ENCODE measurements at places on chromosomes 12 and 14.

GRCh38 chr12:87807086-87807485 is 222.1 kb downstream of the C12orf50 start:
- no peak for DNase-seq

DNA sequence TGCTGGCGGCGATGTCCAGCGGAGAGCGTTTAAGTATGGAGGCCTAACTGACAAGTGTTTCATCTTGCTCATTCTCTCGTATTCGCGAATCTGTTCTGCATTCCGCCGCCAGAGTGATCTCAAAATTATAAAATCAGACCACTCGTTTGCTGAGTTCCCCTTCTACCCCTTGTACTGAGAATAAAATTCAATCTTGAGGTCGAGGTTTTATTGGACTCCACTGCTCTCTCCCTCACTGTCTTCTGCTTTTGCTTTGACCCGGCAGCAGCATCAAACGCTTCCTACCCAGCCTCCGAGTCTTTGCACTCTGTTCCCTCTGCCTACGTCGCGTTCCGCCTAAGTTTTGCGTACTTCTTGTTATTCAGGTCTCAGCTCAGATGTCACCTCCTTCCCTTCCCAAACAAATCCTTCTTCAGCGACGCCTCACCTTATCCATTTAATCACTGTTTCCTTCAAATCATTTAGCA is 462 bp downstream of the KNTC1 start:
- no peak for DNase-seq

GRCh38 chr14:31819281-31819680 is 257.8 kb upstream of the ARHGAP5 start:
- no peak for DNase-seq

- no peak for DNase-seq
These were observed 102.8 kb upstream of the RASSF8 start for GRCh38 chr12:25855716-25856115.

GRCh38 chr12:119229205-119229604 is 50.5 kb downstream of the HSPB8 start:
- DNase-seq: no peak
